ENCODE measurements at places on chromosomes 2 and 18. TPM values are rescaled to one million over a fixed set of nuclear protein-coding genes. Genes with fewer than 3 reads are reported as not detected.

TRAF3IP1 gene
- total RNA-seq: 9.9 TPM

HOXD10 gene
- 0.18 TPM for total RNA-seq

LIPG gene
- 12.4 TPM for total RNA-seq

SH3YL1 gene
- 39.3 TPM for total RNA-seq

PROKR1 gene
- total RNA-seq: not detected

DNAJC5G gene
- not detected for total RNA-seq

EHD3 gene
- 15.0 TPM for total RNA-seq
